H54 (cell line): ENCODE measurements at places on chromosomes 11 and 22.

DNA sequence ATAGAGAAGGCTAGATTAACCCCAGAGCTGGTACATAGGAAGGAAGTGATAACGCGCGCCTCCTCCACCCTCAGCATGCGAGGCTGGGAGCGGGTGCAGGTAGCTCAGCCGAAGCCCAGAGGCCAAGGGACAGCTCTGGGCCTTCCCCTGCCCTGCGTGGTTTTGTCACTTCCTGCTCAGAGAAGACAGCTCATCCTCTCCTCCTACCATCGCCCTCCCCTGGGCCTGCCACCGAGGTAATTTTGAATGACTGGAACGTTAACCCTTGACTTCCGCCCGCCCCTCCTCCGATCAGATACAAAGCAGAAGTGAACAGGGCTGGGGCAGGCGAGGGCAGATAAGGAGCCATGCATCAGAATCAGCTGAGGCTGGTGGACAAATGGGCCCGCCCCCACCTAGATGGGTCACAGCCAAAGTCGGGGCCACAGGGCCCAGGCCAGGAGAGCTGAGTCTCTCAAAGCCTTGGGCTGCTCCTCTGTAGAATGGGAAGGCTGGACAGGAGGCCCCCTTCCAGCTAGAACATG, 1.6 kb downstream of the RAC2 start:
- no peak for DNase-seq

DNA sequence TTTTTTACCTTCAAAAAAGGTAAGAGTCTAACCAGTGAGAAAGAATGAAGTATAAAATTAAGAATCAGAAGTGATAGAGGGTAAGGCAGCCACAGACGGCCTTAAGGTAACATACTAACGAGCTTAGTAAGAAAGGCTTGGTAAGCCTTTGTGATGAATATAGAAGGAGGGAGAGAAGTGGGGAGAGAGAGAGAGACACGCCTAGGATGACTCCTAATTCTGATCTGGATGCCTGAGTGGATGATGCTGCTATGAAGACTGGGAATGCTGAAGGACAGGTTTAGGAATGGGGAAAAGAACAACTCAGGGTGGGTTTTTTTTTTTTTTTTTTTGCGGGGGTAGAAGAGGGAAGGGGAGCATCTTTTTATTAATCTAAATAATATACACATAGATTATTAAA, 4.8 kb downstream of the FBXO3 start:
- DNase-seq = no peak

DNA sequence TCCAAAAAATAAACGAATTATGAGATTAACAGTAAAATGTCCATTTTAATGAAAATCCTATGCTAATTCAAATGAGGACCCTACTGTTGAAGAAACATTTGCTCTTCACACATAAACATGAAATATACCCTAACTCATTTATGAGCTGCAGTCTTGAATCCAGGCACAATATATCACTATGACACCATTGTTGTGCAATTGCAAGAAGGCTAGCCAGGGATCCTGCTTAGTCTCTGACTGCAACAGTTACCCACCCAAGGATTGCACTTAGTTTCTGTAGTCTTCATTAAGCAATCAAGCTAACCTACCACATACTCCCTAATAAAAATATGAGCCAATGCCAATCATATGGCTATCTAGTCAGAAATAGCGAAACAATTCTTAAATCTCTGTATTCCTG, 981.0 kb upstream of the FAT3 start:
- no peak for DNase-seq

DNA sequence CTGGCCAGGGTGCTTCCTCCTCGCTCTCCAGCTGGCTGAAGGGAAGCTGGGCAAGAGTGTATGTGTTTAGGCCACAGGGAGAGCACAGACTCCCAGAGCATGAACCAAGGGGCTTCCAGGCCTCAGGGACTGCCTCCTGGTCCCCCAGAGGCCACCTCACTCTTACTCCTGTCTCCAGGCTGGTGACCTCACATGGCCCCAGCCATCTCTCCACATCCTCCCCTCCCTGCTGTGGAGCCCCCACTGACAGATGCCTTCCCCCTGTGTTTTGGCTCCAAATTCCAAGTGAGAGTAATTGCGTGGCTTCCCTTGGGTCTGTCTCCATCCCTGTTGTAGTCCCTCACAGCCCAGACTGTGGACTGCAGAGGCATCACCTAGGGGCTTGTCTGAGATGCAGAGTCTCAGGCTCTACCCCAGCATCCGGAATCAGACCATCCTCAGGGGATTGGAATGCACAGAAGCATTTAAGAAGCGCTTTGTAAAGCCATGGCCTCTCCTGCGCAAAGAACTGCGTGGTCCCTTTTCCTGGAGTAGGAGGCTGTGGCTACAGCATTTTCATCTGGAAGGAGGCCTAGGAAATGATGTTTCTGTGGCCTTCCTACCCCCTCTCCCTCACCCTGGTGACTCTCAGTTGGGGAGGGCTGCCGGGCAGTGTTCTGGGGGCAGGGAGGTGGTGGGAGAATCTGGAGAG, 91.1 kb downstream of the ATXN10 start:
- DNase-seq = no peak

DNA sequence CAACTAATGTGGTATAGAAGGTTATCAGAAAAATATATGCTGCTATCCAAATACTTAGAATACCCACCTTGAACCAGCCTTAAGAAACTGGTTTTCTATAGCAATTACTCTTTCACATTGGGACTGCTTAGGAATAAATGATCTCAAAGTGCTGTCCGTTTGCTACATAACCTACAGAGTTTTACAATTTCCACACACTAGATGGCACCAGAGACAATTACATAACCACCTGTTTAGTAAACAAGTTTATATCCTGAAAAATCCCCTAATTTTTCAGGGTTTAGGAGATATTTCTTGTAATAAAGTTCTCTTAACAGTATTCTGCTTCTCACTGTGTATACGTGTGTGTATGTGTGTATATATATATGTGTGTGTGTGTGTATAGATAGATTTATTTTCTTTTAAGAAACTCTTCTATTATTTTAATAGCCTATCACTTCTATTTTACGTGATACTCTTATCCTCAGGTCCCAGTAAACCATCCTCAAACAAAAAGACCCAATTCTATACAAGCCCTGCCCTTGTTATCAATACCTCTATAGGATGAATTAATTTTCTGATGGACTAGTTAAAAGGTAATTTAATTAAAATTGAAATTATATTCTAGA, 6.7 kb upstream of the OR5I1 start:
- no peak for DNase-seq

DNA sequence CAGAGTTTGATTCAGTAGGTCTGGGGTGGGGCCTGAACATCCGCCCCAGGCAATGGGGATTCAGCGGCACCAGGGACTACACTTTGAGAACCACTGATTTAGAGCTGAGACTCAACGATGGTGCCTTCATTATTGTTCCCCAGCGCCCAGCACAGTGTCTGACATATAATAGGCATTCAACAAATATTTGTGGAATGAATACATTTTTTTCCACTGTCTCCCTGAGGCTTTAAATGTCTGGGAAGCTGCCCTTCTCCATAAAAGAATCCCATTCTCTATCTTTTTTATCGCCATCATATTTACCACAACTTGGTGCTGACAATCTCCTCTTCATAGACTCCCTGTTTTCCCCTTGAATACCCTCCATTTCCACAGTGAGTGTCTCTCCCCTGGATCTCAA, 23.6 kb upstream of the LMO2 start:
- DNase-seq = no peak

DNA sequence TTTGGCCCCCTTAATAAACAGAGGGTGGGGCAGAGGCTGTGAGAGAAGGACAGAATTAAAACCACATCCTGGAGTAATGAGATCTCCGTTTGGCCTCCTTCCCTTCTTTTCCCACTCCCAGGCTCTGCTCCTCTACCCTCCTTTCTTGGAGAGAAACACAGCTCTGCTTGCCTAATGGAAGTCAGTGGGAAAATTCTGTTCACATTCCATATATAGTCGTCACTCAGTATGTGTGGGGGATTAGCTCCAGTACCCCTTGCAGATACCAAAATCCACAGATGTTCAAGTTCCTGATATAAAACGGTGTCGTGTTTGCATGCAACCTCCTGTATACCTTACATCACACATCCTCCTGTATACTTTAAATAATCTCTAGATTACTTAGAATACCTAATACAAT, 37.6 kb upstream of the THY1 start:
- no peak for DNase-seq

- no peak for DNase-seq
Measured at GRCh38 chr11:13291800-13292199, 14.2 kb downstream of the BMAL1 start.

GRCh38 chr11:62402226-62402959, 16.4 kb upstream of the SCGB1A1 start:
- DNase-seq = no peak

GRCh38 chr11:77406396-77406795, 67.5 kb downstream of the PAK1 start:
- no peak for DNase-seq

DNA sequence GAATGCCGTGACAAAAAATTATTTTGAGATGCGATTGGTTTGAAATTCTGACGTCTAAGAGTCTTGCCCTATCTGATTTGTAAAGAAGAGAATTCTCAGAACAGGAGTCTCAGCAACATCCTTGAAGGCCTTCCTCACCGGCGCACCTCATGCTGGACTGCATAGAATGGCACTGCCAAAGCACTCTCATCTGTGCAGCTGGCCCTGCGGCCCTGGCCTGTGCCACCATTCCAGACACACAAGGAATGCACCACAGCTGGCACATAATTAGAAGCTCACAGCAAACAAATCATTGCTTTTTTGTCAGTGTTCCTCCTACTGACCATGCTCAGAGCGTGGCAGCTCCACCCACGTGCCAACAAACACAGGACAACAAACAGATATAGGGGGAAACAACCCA, 166.0 kb downstream of the KIRREL3 start:
- no peak for DNase-seq

GRCh38 chr11:60942970-60943565, 8.9 kb downstream of the SLC15A3 start:
- no peak for DNase-seq

DNA sequence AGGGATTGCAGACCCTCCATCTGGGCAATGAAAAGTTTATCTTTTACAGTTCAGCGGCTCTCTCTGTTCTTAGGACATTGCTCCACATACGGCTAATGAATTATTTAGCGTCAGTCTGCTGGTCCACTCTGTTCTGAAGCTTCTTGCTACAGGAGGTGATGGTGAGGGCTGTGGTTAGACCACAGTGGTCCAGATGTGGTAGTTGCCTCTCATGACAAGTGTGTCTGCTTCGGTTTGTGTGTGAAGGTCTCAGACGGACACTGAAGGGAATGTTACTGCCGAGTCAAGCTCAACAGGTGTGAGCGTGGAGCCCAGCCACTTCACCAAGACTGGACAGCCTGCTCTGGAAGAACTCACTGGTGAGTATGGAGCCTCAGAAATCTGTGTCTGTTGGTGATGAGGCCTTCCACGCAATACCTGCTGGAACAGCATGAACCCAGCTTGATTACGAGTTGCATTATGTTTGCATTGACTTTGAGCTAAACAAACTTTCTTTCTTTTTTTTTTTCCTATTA, 220.8 kb downstream of the DBX1 start:
- no peak for DNase-seq

- DNase-seq = no peak
Measured at GRCh38 chr11:102312667-102313066, 4.6 kb upstream of the BIRC3 start.

DNA sequence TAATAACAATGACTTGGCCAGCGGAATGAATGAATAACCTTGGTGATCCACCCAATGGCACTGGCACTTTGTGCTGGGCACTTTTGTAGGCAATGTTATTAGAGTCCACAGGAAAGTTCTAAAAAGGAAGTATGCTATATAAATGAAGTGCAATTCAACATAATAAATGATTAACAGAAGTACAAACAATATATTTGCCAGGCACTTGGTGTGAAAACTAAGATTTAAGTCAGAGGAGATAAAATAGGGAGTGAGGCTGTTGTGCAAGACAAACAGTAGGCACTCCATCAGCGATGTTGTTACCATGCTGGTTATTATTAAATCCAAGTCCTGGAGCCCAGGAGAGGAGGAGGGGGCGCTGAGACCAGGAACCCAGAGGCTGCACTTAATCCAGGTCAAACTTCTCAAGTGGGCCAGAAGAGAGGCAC, 173.8 kb downstream of the LARGE1 start:
- no peak for DNase-seq

DNA sequence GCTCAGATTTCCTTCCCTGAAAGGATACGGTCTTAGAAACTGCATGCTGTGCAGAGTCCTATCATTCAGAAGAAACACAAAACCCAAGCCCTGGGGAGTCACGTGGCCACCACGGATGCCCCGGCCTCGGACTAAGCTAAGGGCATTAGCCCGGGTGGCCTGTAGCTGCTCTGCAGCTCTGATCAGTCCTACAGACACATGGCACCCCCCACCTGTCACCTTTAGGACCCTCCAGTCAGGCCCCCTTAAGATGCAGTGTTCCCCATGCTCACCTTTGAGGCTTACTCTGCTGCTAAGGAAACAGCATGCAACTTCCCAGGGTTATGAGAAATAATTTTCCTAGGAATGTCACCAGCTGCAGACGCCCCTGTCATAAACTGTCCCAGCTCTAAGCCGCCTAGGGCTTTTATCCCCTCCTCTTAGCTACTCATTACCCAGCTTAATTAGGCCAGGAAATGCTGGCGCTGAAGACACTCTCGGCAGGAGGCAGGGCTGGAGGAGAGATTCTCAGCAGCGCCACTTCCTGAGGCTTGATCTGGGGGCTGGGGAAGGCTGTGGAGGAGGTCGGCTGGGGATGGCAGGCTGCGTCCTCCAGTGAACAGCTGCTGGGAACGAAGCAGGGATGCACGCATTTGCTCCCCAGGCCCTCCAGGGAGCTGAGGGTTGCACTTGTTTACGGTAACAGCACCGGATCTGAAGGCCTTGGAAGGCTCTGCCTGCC, 47.2 kb upstream of the ADA2 start:
- no peak for DNase-seq

- DNase-seq = no peak
Measured at GRCh38 chr11:83659466-83659865, 373.3 kb upstream of the CCDC90B start.

DNA sequence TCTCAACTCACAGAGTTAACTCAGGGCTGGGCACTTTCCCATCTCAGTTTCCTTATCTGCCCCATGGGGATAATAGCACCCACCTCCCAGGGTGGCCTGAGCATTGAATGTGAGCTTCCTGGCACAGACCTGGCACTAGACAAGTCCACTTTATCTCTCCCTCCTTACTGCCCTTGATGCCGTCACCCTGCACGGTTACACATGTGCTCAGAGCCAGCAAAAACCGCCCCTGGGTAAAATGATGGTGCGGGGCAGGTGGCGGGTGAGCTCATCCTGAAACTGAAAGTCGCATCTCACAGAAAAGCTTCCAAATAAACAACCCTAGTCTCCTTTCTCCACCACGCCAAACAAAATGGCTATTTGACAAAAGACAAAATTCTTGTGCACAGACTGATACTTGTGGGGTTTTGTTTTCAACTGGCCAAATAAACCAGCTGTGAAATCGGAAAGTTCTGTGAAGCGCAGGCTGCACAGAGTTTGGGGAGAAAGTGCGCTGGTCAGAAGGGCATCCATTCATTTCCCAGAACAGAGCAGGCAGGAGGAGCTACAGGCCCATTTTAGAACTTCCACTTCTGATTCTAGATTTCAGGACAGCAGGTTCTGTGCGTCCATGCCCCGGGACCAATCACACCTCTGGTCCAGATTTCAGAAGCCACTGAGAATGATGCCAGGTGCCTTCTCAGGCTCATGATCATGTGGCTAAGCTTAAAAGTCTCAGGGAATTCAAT, 138.1 kb downstream of the SHANK2 start:
- no peak for DNase-seq
